ENCODE measurements at places on chromosomes 7 and 10.

- H3K27me3 ChIP-seq = no peaks in the 10 kb centered on the region
- H3K27ac ChIP-seq = no peak overlapping the region
- no peak overlapping the region for H3K4me3 ChIP-seq
- DNase-seq = no peak
- H3K4me1 ChIP-seq = no peaks in the 10 kb centered on the region
Measured at GRCh38 chr10:133481086-133481643, 27.4 kb downstream of the SCART1 start.

- H3K27me3 ChIP-seq = no peaks in the 10 kb centered on the region
- H3K4me3 ChIP-seq = no peak overlapping the region
- no peak overlapping the region for H3K27ac ChIP-seq
- peak; percentile 80 for DNase-seq
- no peaks in the 10 kb centered on the region for H3K4me1 ChIP-seq
Measured at GRCh38 chr10:121644501-121644900, 46.3 kb upstream of the FGFR2 start.

GRCh38 chr10:11165591-11166543 lies 148.2 kb downstream of the CELF2 start:
- H3K27me3 ChIP-seq = peaks cover 3% of the 10 kb centered on the region
- peak overlapping the region; percentile 49 for H3K4me3 ChIP-seq
- peak; percentile 72 for DNase-seq
- H3K4me1 ChIP-seq = peaks cover 4% of the 10 kb centered on the region

- DNase-seq = no peak
- H3K36me3 ChIP-seq = no peaks in the 10 kb centered on the region
- H3K4me1 ChIP-seq = no peaks in the 10 kb centered on the region
- H3K27ac ChIP-seq = no peak overlapping the region
- no peak overlapping the region for H3K4me3 ChIP-seq
Measured at GRCh38 chr7:127873715-127874636, 157.3 kb downstream of the LRRC4 start.

DNA sequence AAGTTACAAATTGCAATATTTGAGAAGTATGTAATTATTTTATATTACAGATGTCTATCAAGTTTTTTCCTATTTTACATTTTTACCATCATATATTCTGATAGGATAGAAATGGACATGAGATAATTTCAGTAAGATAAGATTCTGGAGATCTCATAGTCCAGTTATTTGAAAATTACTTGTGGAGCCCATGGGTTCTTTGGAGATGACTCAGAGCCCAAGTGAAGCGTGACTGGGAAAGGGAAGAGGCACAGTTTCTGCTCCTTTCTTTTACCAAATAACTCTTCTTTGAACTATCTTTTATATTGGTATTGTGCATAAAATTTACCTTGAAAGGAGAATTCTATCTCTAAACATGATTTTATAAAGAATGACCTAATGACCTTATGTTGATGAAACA lies 2.4 kb downstream of the CD36 start:
- H3K4me3 ChIP-seq = no peak overlapping the region
- DNase-seq = no peak
- H3K4me1 ChIP-seq = no peaks in the 10 kb centered on the region
- H3K27me3 ChIP-seq = no peaks in the 10 kb centered on the region
- H3K36me3 ChIP-seq = no peaks in the 10 kb centered on the region
- H3K27ac ChIP-seq = no peak overlapping the region

DNA sequence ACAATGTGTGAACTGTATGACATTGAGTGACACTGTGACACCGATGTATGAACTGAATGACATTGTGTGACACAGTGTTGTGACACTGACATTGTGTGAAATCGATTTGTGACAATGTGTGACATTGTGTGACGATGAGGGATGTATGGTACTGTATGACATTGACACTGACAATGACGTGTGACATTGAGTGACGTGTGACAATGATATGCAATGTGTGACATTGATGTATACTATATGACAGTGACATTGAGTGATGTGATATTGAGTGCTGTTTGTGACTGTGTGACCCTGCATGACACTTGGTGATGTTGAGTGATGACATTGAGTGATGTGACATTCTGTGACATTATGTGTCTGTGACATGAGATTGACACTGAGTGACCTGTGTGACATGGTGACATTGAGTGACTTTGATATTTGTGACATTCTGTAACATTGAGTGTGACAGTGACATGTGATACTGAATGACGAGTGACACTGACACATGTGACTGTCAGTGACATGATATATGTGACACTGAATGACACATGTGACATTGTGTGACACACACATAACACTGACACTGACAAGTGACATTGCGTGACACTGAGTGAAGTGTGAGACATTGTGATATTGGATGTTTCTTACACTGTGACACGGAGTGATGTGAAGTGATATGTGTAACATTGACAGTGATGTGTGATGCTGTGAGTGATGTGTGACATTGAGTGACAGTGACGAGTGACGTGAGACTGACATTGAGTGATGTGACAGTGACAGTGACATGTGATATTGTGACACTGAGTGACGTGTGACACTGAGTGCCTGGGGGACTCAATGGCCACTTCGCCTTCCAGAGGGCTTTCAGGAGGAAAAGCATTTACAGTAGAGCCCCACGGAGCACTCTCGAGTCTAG lies 167.5 kb downstream of the PRKAG2 start:
- H3K27me3 ChIP-seq = no peaks in the 10 kb centered on the region
- H3K4me3 ChIP-seq = no peak overlapping the region
- H3K36me3 ChIP-seq = peaks cover 10% of the 10 kb centered on the region
- peaks cover 22% of the 10 kb centered on the region for H3K4me1 ChIP-seq
